Stimulated activated CD4-positive, alpha-beta T cell treated with anti-CD3 and anti-CD28 coated beads, Interleukin-15, amount 100 ng/mL, for 1 hour (primary cell): ENCODE measurements at places on chromosomes 2 and 18.

DNA sequence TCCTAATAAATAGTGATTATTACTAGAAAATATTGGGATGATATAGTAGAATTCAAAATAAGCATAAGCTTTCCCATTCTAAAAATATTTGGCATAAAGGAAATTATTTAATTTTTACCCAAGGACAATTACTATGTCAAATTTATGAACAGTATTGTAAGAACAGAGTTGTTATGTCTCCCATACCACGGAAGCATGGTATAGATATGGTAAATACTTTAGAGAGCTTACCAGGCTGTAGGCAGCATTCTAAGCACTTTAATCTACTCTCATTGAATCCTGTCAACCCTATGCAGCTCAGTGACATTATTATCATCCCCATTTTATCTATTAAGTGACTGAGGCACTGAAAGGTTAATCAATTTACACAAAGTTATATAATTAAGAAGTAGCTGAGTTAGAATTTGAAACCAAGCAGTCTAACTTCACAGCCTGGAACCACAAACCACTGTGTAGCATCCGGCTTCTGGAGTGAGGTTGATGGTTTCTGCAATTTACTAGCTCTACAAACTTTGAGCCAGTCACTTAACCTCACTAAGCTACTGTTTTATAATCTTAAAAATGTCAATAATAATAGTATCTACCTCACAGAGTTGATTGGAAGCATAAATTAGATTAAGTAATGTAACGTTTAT is 323.7 kb downstream of the ARHGAP15 start:
- DNase-seq = no peak

DNA sequence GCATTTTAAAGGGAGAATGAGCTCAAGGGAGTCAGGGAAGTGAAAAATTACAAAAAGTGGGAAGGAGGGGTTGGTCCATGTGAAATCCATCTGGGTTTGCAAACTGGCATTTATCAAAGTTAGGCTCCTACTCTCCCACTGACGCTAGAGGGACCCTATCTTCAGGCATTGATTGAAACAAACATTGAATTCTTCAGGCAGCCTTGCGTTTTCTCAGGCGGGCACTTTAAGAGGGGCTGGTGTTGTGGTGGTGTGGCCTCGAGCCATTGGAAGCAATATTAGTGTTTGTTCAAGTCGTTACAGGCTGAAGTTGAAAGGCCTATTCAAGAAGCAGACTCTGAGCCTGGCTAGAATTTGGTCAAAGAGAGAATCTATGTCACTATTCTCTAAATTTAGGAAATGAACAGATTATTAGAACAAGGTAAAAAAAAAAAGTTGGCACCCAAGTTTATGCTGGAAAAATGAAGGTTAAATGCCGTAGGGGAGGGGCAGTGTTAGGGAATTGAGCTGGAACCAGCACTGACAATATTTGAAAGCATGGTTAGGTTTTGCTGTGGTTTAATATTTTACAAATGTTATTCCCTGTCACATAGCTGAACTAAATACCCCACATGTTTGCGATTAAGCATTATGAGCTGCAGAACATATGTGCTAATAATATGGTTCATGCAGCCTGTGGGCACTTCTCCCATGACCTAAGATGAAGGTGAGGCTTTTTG is 36.8 kb downstream of the STON1 start:
- no peak for DNase-seq

DNA sequence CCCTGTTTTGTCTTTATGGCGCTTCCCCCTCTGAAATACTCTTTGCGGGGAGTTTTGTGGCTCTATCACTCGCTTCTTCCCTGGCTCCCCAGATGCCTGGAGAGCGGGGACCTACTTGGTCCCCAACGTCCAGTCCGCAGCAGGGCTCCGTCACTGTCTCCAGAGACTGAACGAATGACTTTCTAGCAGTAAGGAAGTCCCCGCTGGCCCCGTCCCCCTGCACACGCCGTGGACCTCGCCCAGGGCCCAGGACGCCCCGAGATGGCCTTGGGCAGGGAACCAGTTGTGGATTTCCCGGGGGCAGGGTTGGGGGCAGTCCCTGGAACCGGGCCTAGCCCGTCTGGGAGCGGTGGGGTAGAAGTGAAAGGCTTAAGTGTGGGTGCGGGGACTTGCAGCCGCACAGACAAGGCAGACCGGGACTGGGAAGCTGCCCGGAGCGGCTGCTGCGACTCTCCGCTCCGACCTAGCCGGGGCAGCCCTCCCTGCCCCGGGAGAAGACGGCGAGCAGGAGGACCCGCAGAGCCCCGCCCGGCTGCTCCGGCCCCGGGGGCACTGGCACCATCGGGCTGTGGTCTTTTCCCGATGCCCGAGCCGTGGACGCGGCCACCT is 821 bp upstream of the EPHA4 start:
- DNase-seq = peak; percentile 10

GRCh38 chr2:102492006-102492405 is 19.0 kb downstream of the SLC9A4 start:
- DNase-seq = no peak

- DNase-seq = no peak
Observed at GRCh38 chr18:12433829-12434540, 26.3 kb downstream of the PRELID3A start.

GRCh38 chr2:12504443-12504842 is 212.3 kb upstream of the TRIB2 start:
- no peak for DNase-seq

- DNase-seq = no peak
Observed at GRCh38 chr2:2056531-2056930, 274.5 kb downstream of the MYT1L start.

DNA sequence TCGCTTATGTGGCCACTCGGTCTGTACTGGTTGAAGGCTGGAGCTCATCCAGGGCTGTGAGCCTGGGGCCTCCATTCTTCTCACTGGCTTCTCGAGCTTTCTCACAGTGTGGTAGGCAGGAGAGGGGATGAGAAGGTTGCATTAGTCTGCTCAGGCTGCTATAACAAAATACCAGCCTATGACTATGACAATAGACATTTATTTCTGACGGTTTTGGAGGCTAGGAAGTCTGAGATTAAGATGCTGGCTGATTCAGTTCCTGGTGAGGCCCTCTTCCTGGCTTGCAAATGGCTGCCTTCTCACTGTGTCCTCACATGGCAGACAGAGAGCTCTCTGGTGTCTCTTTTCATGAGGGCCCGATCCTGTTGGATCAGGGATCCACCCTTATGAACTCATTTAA is 6.2 kb upstream of the STK25 start:
- DNase-seq = no peak

GRCh38 chr18:59051470-59052165 is 88.1 kb upstream of the SEC11C start:
- no peak for DNase-seq

DNA sequence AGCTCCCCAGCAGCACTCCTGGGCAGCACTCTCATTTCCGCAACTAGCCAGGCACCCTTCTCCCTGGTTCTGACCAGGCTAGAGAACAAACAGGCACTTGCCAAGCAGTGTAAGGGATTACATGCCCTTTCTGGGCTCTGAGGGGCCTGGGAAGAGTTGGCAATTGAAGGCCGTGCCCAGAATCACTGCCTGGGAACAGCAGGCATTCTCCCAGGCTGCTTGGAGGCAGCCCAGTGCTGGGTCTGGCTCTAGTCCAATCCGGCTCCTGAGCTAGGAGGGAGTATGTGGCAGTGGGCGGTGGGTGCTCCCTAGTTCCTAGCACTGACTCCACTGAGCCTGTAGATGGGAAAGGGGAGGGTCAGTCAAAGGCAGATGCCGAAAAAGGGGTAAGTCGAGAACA is 34.1 kb upstream of the SP3 start:
- DNase-seq = no peak

DNA sequence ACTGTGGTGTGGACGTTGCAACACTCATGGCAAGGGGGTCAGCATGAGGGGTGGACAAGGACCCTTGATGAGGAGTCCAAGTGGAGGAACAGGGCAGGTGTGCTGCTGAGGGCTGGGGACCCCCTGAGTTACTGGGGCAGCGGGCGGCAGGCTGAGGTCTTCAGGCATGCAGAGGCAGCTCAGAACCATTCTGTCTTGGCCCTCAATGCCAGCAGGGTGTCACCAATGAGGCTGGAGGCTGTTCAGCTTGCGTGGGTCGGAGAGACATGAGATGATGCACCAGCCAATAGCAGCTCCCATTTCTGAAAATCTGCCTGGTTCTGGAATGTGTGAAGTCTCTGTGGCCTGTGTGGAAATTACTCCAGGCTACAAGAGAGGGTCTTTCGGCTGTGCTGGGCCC is 105.4 kb downstream of the INHBB start:
- DNase-seq = no peak

GRCh38 chr2:215567504-215567903 is 131.6 kb upstream of the FN1 start:
- no peak for DNase-seq

DNA sequence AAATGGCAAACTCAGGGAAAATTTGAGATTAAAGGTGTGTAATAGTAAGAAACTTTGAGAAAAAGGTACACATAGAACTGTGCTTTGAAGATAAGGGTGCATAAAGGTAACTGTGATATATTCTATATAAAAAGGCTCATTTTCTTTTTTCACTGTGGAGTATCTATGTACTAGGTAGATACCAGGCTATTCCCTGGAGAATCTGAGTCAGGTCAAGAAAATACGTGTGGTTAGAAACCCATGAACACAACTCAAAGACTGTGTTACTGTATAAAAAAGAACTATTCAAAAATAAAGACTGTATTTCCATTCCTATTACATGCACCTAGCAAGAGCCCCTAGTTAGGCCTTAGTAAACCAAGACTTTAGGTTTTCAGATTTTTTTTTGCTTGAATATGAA is 100.1 kb upstream of the GRB14 start:
- no peak for DNase-seq

DNA sequence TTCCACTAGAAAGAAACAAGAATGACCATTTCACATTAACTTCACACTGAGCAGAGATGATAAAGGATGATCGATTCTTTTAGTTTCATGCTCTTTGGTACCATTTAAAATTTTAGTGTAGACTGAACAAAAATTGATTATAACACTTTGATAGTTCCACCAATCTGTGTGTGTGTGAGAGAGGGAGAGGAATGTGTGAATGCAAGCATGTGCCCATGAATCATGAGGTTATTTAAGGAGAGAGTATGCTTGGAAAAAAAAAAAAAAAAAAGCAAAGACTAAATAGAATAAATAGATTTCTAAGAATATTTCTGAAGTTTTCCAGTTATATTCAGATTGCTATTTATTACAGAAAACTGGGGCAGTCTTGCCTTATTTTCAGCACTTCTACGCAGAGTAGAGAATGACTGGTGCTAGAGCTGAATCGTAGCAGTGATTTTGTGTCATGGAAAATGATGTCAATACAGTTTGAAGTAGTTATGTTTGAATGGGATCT is 900.8 kb downstream of the SLC4A3 start:
- DNase-seq = no peak

DNA sequence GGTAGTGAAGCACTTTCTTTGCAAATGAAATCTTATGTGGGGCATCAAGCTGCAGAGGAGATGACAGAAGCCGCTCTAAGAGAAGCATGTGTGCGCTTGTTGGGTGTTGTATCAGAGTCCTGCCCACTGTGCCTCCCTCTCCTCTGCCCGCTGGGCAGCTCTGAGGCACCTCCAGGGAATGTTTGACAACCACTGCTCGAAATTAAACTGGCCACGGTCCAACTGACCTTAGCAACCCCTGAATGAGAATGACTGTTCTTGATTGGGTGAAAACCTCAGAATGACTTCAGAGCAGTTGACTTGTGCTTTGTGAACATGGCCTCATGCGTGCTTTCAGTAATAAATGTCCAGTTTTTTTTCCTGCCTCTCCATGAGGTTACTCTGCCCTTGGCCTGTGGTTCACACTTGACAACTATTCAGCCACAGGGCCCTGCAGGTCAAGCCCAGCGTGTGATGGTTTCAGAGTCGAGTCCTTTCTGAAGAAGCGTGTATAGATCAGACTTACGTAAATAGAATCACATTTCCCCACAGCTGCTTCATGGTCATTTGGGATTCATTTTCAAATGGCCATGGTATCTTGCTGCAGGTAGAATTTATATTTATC is 94.9 kb downstream of the SLC4A3 start:
- DNase-seq = no peak

DNA sequence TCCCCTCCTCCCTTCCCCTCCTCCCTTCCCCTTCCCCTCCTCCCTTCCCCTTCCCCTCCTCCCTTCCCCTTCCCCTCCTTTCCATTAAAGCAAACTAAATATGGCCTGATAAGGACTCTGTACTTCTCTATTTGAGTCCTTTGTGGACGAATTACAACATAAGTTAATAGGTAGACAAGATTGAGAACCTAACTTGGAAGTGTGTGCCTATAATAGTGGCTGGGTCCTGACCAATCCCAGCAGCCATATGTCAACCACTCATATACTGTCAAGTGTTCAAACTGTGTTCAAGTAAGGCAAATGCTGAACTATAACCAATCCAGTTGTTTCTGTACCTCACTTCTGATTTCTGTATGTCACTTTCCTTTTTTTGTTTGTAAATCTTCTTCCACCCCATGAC is 97.1 kb upstream of the RBMS1 start:
- DNase-seq = no peak

DNA sequence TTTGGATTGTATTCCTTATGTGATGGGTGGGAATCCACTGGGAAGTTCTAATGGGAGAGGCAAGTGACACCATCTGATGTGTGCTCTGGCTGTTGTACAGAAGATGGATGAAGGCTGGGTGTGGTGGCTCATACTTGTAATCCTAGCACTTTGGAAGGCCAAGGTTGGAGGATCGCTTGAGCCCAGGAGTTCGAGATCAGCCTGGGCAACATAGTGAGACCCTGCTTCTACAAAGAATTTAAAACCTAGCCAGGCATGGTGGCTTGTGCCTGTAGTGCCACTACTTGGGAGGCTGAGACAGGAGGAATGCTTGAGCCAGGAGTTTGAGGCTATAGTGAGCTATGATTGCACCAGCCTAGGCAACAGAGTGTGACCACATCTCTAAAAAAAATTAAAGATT is 10.6 kb upstream of the MSH6 start:
- DNase-seq = no peak

DNA sequence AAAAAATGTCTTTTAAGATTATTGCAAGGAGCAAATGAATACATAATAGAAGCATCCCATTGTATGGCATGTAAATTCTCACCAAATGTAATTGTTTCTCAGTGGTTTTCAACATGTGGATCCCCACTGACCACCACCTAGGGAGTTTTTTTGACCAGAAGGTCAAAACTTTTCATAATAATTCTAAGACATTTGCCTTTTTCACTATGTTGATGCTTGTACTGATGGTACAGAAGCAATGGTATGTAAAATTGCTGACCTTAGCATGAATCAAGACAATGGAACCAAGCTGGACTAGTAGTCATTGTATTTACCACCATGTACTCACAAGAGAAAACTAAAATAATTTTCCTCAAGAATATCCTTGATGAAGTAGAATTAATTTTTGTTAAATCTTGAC is 36.8 kb downstream of the RAB10 start:
- DNase-seq = no peak
